Activated CD4-positive, CD25-positive, alpha-beta regulatory T cell (primary cell): ENCODE measurements at places on chromosomes 6 and 20.

DNA sequence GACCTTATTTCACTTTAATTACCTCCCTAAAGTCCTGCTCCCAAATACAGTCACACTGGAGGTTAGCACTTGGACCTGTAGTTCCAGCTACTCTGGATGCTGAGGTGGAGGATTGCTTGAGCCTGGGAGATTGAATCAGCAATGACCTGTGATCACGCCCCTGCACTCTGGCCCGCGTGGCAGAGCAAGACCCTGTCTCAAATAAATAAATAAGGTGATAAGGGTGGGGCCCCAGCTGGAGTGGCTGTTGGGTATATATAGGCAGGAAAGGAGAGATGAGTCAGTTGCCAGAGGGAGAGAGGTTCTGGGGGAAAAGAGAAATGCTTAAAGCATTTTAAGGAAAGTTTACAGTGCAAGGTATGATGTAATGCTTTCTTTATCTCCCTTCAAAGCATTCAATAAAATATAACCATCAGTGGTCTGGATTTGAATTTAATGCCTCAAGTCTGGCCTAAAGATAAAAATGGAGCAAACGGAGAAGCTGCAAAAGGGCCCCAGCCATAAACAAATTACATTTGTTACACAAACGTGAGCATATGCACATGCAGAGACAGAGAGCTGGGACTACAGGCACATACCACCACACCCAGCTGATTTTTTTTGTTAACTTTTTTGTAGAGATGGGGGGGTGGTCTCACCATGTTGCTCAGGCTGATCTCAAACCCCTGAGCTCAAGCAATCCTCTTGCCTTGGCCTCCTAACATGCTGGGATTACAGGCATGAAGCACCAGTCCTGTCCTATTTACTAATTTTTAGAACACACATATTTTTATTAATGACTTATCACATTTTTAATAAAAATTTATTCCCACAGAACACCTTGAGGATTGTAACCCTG lies 6.1 kb upstream of the PM20D2 start:
- no peak for DNase-seq

DNA sequence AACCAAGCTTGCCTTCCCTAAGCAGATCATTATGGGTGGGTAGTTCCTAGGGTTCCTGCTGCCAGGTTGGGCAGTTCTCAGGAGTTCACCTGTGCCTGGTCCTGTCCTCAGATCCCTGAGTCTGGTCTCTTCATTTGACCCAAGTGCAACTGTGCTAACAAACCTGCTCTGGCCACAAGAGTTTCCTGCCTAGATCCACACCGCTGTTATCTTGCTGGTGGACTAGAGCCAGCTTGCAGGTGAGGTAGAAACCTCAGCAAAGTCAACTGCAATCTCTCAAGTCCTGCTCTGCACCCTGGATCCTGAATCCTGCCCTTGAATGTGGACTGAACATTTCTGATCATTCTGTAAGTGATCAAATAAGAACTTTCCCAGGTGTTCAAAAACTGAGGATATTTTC lies 191.8 kb upstream of the LRFN2 start:
- no peak for DNase-seq

- no peak for DNase-seq
Observed at GRCh38 chr20:62832212-62832922, 15.5 kb downstream of the COL9A3 start.

DNA sequence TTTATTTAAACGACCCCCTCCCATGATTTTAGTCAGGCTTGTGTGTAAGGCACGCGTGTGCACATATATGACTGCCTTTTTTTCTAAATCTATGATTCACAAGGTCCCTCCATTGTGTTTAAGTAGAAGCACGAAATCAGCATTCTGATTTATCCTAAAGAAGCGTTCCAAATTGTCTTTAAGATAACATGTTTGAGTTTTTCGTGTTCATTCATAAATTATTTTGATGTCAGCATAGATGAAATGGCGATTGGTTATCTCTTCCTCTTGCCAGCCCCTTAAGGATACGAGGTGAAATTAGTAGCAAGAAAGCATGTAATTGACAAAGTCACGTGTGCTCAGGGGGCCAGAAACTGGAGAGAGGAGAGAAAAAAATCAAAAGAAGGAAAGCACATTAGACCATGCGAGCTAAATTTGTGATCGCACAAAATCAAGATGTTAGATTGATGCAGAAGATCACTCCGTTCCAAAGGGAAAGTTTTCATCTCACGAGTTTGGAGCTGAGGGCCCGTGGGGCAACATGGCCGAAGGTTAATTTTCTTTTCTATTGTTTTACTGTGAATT lies at the start of gene LIN28B:
Gene LIN28B, plus strand, starts transcription at position 377 of the 564 bp plus-strand sequence. Its CDS starts 144 bp downstream, at position 521.
- no peak for DNase-seq

DNA sequence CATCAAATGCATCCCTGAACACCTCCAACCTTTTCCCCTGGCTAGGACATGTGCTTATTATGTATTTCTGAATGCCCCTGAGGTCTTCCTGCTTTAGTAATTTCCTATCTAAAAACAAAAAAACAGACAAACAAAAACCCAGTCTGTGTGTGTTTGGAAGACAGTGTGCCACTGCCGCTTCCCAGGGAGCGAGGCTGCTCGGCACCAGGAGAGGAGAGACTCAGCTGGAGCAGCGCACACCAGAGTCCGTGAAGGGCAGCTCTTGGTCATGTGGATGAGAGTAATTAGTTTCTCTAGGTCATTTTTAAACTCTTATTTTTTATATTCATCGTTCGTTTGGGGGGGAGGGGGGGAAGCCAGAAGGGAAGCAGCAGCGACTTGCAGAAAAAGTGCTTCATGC lies 10.0 kb upstream of the ANKRD60 start:
- no peak for DNase-seq

DNA sequence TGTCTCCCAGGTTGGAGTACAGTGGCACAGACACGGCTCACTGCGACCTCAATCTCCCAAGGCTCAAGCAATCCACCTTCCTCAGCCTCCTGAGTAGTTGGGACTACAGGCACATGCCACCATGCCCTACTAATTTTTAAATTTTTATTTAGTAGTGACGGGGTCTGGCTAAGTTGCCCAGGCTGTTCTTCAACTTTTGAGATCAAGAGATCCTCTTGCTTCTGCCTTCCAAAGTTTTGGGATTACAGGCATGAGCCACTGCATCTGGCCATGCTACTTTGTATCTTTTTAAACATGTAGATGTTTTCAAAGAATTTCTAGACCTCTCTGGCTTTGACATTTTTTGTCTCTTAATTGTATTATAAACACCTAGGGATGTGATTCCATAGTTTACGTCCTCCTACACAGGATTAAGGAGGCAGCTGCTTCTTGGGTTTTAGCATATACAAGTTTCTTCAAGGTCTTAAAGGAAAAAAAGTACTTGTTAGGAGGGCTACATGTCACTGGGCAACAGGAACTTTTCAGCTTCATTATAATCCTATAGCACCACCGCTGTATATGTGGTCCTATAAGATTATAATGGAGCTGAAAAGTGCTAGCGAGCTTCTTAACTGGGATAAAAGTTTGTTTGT lies 1.3 kb downstream of the ADAT2 start:
- DNase-seq, result no peak

GRCh38 chr6:160355001-160355400 lies 6.8 kb downstream of the SLC22A3 start:
- DNase-seq, result no peak

DNA sequence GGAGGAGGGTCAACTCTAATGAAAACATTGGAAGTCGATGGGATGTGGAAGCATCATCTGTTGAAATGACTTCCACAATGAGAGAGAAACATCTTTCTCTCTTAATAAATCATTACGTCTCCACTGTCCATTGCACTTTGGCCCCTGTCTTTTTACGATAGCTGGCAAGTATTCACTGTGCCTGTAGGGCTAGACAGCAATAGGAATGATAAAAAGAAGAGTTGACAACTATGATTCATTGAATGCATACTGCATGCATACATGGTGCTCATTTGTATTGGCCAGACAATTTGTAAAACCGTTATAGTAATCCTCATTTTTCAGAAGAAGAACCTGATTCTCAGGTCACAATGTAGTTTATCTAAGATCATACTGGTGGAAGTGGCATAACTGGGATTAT lies 220.3 kb downstream of the KCNQ5 start:
- DNase-seq, result no peak

DNA sequence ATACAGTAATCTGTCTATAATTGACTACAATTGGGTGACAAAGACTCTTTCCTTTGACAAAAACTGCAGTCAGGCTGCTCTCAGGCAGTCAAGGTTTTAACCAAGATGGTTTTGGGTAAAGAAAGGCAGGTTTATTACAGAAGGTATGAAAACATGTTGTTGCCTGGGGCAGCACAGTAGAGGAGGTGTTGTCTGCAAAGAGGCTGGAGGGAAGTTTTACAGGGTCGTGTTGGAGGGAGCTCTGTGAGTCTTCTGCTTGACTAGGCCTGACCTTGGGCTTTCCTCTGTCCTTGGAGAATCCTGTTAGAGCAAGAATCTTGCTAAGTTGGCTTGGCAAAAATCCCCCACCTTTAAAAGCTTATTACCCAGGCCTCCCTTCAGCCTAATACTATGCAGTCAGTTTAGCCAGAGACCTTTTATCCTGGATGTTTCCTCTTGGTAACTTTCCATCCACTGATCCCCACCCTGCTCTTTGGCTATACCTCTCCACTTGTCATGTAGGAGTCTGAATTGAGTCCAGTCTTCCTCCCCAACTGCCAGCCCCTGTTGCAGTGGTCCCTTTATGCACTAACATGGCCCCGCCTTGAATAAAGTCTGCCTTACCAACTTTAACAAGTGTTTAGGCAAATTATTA lies 143.0 kb upstream of the SLC22A16 start:
- no peak for DNase-seq

DNA sequence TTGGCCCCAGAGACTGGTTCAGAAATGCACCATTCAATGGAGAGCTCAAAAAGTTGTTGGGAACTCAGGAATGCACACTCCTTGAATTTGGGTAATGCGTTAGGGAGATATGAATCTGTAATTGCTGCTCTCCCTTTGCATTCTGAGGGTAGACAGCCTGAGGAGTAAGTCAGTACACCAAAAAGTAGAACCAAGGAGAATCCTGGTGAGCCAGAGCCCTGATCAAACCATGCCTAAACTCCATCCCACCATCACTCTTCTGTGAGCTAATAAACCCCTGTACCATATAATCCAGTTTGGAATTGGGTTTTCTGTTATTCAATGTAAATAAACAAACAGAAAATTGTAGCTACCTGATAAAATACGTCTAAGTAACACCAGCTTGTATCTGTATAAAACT lies 90.2 kb downstream of the KIF16B start:
- no peak for DNase-seq

DNA sequence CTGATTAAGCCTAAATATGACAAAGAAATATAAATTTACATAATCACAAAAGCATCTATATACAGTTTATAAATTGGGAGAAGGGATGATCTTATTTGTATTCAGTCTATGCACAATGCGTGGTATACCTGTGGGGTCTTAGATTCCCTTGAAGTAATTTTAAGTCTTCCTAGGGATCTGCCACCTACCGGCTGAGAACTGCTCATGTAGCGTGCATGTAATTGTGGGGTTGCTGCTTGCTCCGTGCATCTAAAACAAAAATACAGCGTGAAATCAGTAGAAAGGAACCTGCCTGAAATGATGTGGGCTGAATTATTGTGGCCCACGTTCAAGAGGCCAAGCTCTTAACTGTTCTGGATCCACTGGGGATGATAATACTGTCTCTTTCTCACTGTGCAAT lies 187.3 kb downstream of the MBOAT1 start:
- no peak for DNase-seq
